NCI-H1092 (cell line): ENCODE measurements at places on chromosomes 12 and 14.

DNA sequence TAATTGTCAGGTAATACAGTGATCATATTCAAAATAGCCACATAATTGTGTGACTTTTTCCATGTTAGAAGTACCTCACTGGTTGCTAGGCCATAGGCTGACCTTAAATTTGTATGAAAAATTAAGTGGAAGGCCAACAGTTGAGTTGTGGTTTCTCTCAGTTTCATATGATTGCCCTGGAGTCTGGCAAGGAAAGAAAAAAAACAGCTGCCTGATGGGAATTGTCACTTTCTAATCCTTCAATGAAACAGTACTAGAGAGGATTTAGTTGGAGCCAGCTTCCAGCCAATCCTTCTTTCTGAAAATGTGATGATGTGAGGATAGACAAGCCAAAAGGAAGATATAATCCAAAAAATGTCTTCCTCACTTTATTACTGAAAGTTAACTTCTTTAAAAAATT, 113.6 kb downstream of the ALX1 start:
- no peak for DNase-seq

- no peak for DNase-seq
Measured at GRCh38 chr12:69936214-69936731, 111.2 kb downstream of the MYRFL start.

DNA sequence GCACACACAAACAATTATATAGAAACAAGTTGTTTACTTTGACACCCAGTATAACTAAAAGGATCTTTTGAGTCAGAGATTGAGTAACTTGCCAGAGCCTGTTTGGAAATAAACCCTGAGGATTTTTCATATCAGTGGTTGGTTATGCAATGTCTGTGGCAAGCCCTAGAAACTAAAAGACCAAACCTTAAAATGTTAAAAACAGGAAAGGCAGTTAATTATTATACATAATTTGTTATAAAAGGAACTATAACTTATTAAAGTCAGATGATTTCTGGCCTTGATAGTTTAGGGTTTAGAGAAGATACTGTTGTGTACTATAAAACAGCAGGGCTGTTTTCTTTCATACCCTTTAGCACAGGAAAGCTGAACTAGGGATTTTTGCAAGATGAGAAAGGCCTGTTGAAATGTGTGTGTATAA, 44.1 kb downstream of the PSEN1 start:
- DNase-seq: no peak

- no peak for DNase-seq
Measured at GRCh38 chr12:108720757-108721514, 10.4 kb downstream of the CORO1C start.

- peak; percentile 66 for DNase-seq
Measured at GRCh38 chr12:1838205-1838993, 18.0 kb downstream of the LRTM2 start.

DNA sequence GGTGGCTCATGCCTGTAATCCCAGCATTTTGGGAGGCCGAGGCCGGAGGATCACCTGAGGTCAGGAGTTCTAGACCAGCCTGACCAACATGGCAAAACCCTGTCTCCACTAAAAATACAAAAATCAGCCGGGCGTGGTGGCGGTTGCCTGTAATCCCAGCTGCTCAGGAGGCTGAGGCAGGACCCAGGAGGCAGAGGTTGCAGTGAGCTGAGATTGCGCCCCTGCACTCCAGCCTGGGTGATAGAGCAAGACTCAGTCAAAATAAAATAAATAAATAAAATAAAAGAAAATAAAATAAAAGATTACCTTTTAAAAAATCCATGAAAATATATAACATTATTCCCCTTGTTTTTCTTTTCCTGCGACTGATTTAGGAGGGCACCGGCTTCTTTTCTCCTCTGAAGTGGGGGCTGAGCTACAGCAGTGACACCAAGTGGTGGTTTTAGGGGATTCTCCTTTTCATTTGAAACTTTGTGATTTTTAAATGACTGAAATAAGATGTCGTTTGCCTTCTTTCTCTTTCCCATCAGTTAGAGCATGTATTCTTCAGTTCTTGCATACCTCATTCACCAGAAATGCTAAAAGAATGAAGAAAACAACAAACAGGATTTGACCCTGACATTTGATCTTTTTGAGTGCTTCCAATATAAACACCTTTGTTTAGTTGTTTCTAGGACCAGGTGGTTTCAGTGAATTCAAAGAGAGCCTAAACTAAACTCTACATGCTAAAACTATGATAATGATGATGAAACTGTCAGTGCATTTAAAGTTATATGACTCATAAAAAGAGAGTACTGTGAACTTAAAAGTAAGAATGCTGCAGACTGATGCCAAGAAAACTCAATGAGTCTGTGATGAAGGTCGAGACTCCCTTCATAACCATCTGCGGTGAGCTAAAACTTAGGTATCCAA, 22.6 kb upstream of the PKP2 start:
- peak; percentile 6 for DNase-seq

DNA sequence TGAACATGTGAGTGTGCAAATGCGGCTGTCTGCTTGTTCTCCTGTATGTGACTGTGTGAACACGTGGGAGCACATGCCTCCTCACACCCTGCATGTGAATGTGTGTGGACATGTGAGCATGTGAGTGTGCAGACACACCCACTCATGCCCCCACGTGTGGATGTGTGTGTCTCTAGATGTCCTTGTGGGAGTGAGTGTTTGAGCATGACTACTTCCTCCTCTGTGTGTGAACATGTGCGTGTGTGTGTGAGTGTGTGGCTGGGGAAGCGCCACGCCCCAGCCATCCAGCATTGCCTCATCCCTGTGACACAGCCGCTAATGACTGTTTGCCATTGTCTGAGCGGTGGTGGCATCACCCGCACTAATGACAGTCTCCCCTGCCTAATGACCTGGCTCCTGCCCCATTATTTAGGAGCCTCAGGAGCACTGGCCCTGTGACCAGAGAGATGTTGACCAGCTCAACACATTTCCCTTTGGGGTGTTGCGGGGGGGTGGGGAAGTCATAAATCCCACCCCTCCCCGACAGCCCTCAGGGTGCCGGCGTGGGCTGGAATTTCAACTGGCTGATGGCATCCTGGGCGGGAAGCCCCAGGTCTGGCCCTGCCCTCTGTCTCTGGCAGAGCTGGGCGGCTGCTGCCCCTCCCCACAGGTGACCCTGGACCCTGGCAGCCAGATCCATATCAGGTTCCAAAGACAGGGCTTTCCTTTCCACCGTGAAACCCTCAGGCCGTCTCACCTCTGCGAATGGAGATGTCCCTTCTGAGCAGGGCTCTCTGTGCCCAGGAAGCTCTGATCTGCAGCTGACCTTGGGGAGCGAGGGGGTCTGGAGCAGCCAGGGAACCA, 11.5 kb upstream of the KRT80 start:
- peak; percentile 19 for DNase-seq

DNA sequence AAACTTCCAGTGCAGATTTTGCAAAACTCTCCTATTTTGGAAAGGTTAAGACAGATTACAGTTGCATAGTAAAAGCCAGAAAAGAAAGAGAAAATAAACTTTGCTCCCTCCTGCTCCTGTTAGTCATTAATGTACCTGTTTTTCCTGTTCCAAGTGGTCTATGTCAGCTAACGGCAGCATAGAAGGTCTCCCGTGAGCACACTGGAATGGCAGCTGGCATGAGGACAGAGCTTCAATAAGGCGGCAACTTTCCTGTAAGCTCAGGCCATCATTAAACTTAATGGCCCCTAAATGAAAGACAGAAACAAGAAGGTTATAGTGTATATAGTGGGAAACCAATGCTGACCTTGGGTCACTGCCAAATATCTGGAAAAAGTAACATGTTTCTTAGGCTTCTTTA, 16.0 kb downstream of the EIF2B2 start:
- no peak for DNase-seq

DNA sequence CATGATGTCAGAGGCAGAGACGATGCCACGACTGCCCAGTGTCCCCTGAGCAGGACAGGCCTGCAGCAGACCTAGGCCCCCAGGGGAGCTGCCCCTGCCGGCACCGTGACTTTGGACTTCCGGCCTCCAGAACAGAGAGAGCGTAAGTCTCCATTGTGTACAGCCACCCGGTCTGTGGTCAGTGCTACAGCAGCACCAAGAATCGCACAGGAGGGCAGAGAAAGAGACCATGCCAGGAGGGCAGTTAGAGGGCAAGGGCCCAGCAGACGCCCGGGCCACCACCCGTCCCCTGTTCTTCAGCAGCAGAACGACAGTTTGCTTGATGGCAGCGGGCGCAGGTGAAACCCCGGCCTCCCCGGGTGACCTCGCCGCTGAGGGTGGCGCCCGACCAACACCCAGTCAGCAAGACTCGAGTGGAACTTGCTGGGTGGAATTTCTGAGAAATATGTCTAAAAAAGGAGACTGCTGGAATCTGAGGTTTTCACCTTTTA, 19.7 kb downstream of the GALNT9 start:
- DNase-seq: no peak
